ENCODE measurements at places on chromosomes 16 and 17.

- no peak for DNase-seq
These were observed 213.9 kb downstream of the C16orf78 start for GRCh38 chr16:49587511-49587910.

DNA sequence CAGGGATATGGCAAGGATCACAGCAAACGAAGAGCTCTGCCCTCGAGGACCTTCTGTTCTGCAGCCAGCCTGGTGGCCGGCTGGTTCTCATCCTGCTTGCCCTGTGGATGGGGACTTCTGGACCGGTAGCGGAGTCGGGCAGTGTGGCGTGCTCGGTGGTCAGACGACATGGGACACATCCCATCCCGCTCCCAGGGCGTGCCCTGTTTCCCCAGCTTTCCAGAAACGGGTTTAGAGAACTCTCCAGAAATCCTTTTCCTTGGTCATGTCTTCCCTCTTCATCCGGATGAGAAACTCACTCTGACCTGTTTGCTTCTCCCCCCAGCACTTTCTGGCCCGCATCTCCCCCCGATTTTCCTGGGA is 115.8 kb downstream of the OR1D5 start:
- DNase-seq = no peak

- DNase-seq = no peak
These were observed 33.5 kb downstream of the KCNJ2 start for GRCh38 chr17:70202840-70203239.

DNA sequence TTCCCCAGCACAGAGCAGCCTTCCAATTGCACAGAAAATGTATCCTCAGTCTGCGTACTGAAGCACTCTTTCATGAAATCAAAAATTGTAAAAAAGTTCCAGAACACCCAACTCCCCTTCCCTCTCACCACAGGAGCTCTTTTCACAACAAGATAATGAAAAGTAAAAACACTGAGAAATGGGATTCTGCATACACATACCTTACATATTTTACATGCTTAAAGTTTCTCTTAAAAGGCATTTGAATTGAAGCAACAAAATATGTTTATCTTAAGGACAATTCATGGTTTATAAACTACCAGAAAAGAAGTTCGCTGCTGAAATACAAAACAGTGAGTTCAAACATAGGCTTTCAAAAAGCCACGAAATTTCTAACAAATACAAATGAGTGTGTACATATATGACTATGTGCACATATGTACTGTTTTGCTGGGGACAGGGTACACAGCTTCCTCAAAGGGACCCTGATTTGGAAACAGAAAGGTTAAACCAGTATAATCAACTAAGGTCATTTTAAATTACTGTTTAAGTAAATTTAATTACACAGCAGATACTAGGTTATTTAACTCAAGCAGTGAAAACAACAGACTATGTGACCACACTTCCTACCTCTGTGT is 33.8 kb downstream of the COG1 start:
- no peak for DNase-seq

- no peak for DNase-seq
These were observed 75.7 kb upstream of the TNRC6A start for GRCh38 chr16:24653725-24654124.

- DNase-seq = no peak
These were observed 1.3 kb upstream of the ACTG1 start for GRCh38 chr17:81513753-81514488.

GRCh38 chr16:27445502-27446175 is 43.7 kb downstream of the IL21R start:
- no peak for DNase-seq

- peak; percentile 79 for DNase-seq
These were observed 43.4 kb upstream of the ICAM2 start for GRCh38 chr17:64063766-64064224.

DNA sequence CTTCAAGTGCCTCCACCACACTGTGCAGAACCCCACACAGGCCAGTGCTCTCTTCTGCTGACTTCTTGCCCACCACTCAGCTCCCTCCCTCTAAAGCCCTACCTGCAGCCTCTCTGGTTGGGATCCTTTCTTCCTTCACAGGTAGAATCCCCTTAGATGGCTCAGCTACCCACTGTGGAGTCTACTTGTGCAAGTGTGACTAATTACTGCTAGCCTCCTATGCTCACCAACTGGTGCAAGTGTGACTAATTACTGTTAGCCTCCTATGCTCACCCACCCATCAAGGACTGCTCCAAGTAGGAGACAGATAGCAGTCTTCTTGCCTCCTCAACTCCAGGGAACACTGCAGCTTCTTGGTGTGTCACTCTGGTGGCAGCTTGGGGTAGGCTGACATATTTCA is 43.6 kb downstream of the TEX14 start:
- DNase-seq = no peak

- no peak for DNase-seq
These were observed 14.3 kb upstream of the ARL4D start for GRCh38 chr17:43384476-43384862.

DNA sequence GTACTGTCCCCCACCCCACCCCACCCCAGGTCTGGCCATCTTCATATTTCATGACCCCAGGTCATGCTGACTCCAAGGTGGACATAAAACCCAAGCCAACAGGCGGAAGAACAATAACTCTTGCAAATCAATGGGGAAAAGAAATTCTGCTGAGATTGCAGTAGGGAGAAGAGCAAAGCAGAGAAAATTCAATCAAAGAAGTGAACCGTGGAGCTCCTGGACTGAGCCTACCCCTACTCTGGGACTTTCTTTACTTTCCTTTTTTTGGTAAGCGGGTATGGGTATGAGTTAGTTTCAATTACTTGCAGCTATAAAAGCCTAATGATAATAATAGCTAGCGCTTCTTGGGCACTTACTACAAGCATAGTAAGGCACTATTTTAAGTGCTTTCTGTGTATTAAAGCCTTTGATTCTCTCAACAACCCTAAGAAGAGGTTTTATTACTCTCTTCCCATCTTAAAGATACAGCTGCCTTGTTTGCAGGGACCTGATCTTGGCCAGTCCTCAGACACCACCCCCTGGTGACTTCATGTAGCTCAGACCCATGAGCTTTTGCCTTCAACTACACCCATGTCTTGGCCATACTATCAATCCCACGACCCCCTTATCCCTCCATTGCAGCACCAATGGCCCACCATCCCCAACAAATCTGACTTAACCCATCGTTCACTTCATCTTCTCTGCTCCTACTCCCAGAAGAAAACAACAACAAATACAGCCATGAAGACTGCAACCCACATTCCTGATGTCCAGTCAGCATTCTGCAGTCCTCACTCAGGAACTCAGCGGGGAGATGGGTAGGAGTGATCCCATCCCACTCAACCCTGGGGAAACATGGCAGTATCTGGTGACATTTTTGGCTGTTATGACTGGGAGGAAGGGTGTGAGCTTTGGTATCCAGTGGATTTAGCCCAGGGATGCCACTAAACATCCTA is 4.4 kb downstream of the GGA2 start:
- DNase-seq = peak; percentile 18

DNA sequence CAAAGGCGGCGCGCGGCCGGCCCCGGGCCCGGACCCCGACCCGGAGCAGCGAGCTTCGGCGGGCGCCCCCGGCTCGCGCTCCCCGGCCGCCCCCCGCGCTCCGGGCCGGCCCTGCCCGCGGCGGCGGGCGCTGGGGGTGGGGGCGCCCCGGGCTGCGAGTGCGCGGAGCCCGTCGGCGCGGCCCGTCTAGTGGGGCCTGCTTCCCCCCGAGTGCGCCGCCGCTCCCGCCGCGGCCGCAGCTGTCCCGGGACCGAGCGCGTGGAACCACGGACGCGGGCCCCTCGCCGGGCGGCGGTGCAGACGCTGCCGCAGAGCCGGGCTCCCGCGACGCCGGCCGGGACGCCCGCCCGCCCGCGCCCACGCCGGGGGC is 308 bp downstream of the ADCY9 start:
- DNase-seq = no peak

- DNase-seq = peak; percentile 84
These were observed 1.6 kb downstream of the TP53 start for GRCh38 chr17:7685533-7686221.

DNA sequence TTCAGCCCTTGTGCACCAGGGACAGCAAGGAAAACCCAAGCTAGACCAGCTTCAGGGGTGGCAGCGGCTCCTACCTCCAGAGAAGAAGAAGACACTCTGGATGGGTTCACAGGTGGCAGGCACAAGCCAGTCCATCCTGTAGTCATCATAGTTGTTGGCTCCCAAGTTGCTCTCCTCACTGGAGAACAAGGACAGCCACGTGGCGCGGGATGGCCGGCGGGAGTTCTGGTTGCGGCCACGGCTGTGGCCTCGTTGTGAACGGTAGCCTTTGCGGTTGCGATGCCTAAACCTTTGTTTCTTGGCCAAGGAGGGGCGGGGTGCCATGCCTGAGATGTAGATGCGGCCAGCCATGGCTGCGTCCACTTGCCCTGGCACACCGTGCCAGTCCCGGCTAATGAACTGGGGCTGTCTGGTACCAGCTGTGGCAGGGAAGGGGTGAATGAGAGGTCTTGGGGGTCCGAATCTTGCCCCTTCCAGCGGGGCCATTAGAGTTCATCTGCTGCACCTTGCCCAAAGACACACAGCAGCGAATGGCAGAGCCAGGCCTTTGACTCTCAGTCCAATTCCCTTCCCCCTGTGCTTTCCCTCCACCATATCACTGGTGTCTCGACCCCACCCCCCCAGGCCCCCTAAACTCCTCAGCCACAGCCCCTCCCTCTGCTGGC is 2.3 kb downstream of the VTN start:
- DNase-seq = no peak

- no peak for DNase-seq
These were observed 18.2 kb upstream of the MEOX1 start for GRCh38 chr17:43679911-43680310.

DNA sequence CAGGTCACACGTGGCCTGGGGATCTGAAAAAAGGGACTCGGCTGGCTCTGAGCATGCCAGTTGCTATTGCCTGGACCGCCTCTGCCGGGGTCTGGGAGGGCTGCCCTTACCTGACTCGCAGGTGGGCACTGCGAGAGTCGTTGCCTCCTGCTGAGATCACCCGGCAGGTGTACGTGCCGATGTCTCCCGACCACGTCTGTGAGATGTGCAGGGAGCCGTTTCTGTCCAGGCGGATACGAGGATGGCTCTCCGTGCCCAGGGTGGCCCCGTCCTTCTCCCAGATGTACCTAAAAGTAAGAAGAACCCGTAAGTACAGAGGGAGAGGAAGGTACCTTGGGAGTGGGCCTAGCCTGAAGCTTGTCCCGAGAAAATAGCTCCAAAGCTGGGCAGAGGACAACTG is 112.0 kb upstream of the CDC42EP4 start:
- no peak for DNase-seq

GRCh38 chr16:81633680-81634379 is 145.3 kb upstream of the PLCG2 start:
- DNase-seq = no peak

- DNase-seq = no peak
These were observed 62.1 kb downstream of the PRKCA start for GRCh38 chr17:66364508-66364907.

- no peak for DNase-seq
These were observed 40.9 kb downstream of the RAP1GAP2 start for GRCh38 chr17:2837147-2837561.

- DNase-seq = no peak
These were observed 114.0 kb downstream of the PRKCB start for GRCh38 chr16:23949630-23950290.

DNA sequence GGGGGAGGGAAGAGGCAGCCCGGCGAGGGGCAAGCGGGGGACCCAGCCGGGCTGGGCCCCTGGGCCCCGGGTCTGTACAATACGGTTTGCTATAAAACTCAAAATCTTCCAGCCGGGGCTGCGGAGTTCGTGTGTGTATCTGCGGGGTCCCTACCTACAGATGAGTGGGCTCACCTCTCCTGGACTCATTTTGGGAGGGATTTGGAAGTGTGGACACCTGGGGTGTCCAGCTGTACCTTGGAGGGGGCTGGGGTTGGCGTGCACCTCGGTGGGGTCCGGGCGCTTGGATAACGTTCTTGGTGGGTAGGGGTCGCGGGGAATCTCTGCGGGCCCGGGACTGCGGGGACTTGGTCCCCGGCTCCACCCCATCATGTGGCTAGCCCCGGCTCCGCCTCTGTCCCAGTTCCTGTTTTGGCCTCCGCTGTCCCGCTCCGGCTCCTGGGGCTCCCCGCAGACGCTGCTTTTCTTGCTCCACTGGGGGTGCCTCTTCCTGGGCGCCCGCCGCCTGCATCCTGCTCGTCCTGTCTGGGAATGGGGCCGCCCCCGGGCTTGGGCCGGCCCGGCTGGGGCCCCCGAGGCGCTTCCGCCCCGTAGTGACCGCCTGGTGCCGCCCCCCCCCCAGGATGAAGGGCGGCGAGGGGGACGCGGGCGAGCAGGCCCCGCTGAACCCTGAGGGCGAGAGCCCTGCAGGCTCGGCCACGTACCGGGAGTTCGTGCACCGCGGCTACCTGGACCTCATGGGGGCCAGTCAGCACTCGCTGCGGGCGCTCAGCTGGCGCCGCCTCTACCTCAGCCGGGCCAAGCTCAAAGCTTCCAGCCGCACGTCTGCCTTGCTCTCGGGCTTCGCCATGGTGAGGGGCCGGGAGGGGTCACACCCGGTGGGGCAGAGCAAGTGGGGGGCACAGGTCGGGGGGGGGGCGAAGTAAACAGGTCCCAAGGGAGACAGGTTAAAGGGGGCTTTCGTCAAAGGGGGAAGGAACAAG is at the start of gene ORAI3:
TSS of gene ORAI3 (plus strand) at position 402 of the 983 bp plus-strand sequence. CDS start at position 624, 222 bp downstream.
- DNase-seq = peak; percentile 69

- DNase-seq = no peak
These were observed 293.8 kb upstream of the AXIN2 start for GRCh38 chr17:65855245-65855644.

GRCh38 chr16:8849411-8850011 is 19.3 kb downstream of the CARHSP1 start:
- DNase-seq = no peak

DNA sequence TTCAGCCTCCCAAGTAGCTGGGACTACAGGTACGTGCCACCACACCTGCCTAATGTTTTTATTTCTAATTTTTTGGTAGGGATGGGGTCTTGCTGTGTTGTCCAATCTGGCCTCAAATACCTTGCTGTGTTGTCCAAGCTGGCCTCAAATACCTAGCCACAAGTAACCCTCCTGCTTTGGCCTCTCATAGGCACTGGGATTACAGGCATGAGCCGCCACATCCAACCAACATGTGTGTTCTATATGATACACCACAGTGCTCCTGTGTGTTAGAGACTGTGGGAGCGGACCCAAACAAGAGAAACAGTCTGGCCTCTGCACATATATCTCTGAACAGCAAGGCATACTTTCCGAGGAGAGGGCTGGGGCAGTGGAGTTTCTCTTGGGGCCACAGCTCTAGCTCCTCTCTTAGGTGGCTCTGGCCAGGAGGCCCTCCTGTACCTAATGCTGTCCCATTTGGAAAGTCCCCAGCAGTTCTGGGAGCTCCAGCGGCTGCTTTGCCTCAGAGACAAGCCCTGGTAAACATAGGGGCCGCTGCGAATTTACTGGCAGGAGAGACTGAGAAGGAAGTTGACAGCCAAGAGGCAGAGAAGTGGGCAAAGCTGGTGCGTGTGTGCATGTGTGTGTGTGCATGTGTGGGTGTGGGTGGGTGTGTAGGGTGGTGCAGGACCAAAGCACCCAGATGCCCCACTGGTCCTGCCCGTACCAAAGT is 95.0 kb downstream of the RAB11FIP4 start:
- no peak for DNase-seq

GRCh38 chr16:72848759-72849664 is 198.9 kb downstream of the ZFHX3 start:
- peak; percentile 11 for DNase-seq
